ENCODE measurements at places on chromosomes 5 and 9.

- no peak for DNase-seq
These were observed 422.2 kb upstream of the TLE4 start for GRCh38 chr9:79149585-79149984.

GRCh38 chr9:21558079-21558478 is 76.0 kb upstream of the IFNE start:
- no peak for DNase-seq

GRCh38 chr5:4983701-4984100 is 156.4 kb upstream of the ADAMTS16 start:
- no peak for DNase-seq

- DNase-seq = no peak
These were observed 558 bp downstream of the GRPEL2 start for GRCh38 chr5:149345892-149346222.

DNA sequence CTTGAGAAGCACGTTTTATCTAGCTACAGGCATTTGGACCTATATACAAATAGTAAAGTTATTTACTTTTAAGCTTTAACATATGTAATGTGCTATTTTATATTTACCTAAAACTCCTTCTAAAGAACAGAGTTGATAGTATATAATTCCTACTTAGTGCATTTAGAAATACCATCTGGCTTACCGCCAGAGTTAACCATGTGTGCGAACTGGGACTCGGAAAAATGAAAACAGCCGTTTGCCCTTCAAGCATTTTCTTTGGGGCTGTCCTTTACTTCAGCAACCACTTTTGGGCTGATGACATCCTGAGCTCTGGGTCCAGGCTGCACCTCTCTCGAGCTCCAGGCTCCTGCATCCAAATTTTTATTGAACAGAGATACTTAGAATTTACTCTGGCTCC is 21.9 kb upstream of the DHFR start:
- DNase-seq = no peak

GRCh38 chr9:12614488-12614887 is 78.7 kb upstream of the TYRP1 start:
- no peak for DNase-seq

GRCh38 chr9:79014929-79015699 is 556.7 kb upstream of the TLE4 start:
- no peak for DNase-seq

DNA sequence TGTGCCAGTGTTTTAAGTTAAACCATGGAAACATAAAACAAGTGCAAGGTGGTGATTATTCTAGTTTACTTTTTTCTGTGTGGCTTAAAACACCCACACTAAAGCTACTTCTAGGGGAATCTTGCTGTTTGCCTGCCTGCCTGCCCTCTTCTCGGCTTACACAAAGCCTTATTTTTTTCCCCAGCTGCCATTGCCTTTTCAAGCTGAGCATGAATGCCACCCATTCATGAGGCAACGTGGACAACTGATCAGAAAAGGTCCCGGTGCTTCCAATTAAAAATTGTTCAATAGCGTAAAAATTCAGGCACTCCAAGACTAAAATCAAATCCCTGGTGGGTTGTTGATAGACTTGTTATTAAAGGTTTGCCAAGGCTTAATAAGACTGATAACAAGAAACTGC is 401.4 kb downstream of the TMEM161B start:
- no peak for DNase-seq

DNA sequence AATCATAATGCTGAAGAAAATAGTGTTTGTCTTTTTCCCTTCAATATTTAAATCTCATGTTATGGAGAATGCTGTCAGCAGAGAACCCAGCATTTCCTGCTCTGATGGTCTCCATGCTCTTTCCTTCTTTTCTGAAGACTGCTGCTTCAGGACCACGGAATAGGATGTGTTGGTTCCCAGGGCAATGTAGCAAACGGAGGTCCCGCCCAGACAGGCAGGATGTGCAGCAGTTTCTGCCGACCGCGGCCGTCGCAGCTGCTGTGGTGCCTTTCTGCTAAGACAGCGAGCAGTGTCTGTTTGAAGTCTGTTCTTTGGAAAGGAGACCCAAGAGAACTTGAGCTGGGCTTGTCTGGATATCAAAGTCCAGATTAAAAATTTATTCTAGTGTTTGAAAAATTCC is 654.3 kb downstream of the CCDC171 start:
- DNase-seq = peak; percentile 64

DNA sequence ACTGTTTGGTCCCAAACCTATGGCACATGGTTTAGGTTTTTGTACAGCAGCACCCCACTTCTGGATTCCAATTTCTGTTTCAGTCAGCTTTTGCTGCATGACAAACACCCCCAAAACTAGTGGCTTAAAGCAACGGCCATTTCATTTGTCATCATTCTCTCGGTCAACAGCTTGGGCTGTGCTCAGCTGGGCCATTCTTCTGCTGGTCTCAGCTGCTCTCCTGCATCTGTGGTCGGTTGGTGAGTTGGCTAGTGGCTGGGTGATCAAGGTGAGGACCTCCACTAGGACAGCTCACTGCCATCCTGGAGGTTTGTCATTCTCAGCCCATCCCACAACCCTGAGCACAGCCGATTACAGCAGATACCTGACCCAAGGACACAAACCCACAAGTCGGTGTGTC is 24.8 kb upstream of the PPP1R26 start:
- DNase-seq = no peak

- no peak for DNase-seq
These were observed 149.7 kb upstream of the ADAMTS16 start for GRCh38 chr5:4990462-4990861.

DNA sequence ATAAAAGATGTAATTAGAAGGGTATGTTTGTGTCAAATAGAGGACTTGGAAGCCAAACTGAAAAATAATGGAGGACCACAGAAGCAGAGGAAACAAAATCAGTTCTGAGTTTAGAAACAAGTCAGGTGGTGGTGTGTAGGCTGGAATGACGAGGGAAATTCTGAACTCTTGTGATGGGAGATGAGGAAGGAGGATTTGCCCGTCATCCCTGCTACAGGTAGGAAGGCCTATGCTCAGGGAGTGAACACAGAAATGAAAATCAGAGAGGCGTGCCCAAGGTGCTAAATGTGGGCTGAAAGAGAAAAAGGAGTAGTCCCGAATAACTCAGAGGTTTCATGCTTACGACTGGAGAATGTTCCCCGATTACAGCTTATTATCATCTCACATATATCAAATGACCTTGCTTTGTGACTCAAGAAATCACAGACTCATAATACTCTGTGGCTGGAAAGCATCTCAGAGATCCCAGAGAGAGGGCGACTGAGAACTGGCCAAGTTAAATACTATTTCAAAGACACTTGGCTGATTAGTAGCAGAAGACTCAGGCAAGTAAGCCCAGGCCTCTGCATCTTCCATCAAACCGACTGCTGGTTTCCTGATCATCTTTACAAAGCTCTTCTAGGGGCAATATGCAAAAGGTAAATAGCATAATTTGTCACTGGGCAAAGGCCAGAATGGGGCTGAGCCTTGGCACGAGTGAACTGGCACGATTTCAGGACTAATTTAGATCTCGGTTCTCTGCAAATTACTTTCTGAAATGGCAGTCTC is 126.0 kb downstream of the SUSD1 start:
- no peak for DNase-seq

DNA sequence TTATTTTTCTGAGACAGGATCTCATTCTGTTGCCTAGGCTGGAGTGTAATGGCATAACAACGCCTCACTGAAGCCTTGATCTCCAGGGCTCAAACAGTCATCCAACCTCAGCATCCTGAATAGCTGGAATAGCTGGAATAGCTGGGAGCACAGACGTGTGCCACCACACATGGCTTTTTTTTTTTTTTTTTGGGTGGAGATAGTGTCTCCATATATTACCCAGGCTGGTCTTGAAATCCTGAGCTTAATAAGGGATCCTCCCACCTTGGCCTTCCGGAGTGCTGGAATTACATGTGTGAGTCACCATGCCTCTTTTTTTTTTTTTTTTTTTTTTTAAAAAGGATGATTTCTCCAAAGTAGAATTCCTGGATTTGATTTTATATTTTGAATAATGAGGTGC is 60.7 kb downstream of the NSD1 start:
- no peak for DNase-seq

DNA sequence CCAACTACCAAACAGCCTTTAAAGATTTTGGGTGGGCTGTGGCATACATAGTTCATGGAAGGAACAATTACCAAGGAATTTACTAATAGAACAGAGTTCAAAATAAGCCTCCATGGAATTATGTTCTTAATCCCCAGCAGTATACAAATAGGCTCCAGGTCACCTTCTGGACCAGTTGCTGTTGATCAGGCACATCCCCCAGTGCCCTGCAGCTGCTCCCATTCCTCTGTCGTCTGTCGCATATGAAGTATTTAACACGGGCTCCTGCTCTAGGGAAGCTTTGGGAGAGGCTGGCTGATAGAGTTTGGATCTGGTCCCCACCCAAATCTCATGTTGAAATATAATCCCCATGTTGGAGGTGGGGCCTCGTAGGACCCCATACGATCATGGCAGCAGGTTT is 17.8 kb downstream of the SHC3 start:
- no peak for DNase-seq

DNA sequence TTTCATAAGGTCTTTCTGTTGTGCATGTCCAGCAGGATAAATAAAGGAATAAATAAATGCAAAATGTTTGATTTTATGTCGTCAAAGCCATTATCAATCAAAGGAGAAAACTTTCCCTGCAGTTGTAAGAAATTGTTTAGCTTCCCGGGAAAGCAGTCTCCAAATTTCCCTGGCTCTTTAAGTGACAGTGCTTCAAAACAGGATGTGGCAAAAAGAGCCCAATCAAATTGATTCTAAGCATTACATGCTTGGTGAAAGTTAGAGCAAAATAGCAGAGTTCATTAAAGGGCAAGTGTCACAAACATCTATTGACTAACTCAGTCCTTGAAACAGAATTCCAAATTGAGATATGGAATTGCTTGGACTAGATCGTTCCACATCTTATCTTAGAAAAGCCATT is 704.1 kb downstream of the PRELID2 start:
- no peak for DNase-seq

DNA sequence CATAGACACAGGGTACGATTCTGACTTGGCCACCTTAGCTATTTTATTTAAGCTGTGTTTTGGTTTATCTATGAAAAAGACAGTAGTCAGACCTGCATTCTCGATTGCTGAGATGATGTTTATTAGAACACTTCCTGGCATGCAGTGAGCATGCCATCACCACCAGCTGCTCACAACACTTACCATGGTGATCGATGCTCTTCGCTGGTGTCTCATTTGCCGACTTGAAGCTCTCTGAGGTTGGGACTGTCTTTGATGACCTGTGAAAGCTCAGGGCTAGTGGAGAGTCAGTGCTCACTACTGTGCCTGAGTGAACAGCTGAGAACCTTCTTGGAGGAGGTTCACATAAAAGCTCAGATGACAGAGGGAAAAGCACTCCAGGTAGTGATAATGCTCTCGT is 4.4 kb upstream of the C9orf153 start:
- no peak for DNase-seq
